ENCODE measurements at places on chromosomes 4 and X.

- no peak for DNase-seq
Measured at GRCh38 chrX:37787423-37787869, 7.6 kb downstream of the CYBB start.

- no peak for DNase-seq
Measured at GRCh38 chr4:6535329-6535692, 39.7 kb upstream of the MAN2B2 start.

GRCh38 chrX:32155044-32155638 is 1056.2 kb downstream of the DMD start:
- DNase-seq: no peak

DNA sequence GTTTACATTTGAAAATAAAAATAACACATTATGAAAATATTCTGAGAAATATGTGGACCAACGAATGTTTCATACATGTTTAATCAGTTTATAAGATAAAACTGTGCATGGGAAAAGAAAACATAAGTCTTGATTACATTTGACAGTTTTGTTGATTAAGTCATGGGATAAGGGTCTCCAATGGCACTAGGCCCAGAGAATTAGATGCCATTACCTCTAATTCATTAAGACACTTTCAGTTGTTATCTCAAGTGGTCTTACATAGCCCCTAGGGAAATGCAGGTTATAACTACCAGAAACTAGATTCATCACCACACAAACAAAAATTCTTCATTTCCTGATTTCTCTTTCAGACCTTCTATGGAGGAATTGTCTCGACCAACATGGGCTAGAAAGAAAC is 300.8 kb downstream of the PCDH7 start:
- no peak for DNase-seq

- no peak for DNase-seq
Measured at GRCh38 chr4:166017804-166018203, 144.8 kb downstream of the TLL1 start.

DNA sequence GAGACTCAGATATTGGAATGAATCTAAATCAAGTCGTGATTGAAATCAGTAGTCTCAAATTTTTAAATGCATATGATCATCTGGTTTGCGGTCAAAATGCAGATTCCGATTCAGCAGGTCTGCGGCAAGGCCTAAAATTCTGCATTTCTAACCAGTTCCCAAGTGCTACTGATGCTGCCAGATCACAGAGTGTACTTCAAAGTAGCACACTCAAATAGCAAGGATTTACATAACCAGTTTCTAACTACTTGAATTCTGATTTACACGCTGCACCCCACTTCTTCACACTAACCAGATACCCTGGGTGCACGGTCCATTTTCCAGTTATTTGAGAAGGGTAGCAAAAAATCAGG is 752 bp downstream of the MBTPS2 start:
- DNase-seq: no peak

- no peak for DNase-seq
Measured at GRCh38 chr4:153850533-153851280, 61.8 kb upstream of the SFRP2 start.

DNA sequence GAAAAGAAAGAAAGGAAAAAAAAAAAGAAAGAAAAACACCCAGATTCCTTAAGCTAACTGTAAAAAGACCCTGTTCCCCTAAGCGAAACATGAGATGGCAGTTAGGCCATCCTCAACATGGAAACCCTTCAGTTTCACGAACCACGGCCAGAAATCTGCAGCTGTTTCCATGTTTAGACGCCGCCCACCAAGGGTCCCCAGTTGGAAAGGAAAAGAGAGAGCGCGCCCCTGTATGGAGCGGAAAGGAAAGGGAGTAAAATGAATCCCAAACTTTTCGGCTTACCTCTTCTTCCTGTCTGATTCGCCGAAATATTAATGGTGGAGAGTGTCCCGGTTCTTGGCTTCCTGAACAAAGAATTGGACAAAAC is 38.3 kb downstream of the MGARP start:
- no peak for DNase-seq
